ENCODE measurements at places on chromosomes 12 and 14.
A peak's percentile ranks its signal among the peaks of the same experiment; 100 is the strongest.

DNA sequence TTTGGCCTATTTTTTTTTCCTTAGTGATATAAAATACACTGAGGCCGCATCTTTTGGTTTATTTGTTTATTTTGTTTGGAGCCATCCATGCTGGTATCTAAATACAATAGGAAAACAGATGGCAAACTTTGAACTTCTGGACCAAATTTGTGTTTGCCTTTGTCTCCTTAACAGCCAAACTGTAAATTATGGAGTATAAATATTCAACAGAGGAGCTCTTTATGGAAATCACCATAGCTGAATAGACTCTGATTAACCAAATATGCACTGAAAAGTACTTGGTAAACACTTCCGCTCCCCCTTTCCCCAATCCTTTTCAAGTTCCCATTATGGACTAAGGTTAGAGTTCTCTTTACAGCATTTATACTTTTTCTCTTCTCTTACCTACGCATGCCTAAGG, 80.5 kb downstream of the TESC start:
- no peak for DNase-seq

GRCh38 chr12:52084491-52085231, 5.2 kb downstream of the SMIM41 start:
- DNase-seq: no peak

GRCh38 chr14:101584055-101584859, 23.0 kb downstream of the DIO3 start:
- DNase-seq: peak; percentile 82

DNA sequence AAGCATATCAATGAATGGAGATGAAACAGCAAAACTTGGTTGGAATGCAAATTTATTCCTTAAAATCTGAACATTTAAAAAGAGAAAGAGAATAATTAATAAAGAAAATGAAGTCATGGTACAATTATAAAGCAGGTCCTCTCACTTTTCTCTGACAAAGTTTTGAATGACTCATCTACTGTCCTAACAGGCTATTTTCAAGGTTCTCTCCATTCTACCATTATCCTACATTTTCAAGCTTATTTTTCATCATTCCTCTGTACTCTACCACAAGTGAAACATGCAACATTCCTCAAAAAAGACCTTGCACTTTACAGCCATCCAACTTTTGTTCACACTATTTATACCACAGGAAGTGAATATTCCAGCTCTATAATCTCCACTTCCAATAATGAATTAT, 36.9 kb upstream of the AP4S1 start:
- no peak for DNase-seq

DNA sequence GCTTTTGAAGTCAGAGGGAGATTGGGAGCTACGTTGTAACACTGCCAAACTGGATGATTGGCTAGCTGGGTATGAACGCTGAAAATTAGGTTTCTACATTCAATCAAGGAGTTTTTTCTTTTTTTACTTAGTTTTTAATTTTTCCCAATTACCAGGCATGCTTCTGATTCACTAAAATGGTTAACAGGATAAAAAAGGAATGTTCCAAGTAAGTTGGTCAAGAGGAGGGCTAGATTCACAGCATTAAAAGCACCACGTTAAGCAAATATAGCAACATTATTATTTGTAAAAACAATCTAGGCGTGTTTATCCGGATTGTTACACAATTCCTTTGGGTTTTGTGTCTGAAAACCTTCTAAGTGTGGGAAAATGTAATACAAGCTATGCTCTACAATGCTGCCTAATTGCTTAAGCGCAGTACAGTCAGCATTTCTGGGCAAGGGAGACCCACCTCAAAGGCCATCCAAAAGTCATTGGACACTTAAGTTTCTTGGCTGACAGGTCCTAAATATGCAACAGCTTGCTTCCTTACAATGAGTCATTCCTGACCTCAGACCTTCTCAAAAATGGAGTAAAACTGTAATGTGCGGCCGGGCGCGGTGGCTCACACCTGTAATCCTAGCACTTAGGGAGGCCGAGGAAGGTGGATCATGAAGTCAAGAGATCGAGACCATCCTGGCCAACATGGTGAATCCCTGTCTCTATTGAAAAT, 1.2 kb downstream of the RPLP0 start:
- DNase-seq: no peak

DNA sequence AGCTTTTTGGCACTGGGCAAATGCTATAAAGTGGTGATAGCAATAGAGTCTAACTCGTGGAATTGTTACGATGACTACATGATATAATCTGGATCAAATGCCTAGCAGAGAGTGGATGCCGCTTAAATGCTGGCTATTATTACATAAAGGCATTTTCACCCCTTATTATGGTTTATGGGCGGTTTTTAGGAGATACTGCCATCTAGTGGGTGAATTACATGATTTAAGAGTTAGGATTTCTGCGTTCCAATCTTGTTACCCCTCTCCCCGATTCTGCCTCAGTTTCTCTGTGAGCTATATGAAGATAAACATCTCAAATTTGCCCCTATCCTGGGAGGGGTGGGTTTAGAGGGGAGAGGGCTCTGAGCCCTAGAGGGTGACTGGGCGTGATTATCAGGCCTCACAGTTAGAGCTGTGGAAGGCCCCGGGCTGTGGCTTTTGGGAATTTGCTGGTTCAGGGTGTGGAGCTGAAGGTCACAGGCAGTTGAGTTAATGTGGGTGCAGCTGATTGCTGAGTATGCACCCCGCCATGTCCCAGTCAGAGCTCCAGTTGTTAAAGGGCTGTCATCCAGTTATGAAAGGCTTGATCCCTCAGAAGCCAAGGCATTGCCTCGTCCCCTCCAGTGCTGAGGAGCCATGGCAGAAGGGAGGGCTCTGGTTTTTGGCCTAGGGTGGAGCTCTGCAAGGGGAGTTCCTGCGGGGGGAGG, 14.4 kb downstream of the CLSTN3 start:
- no peak for DNase-seq

DNA sequence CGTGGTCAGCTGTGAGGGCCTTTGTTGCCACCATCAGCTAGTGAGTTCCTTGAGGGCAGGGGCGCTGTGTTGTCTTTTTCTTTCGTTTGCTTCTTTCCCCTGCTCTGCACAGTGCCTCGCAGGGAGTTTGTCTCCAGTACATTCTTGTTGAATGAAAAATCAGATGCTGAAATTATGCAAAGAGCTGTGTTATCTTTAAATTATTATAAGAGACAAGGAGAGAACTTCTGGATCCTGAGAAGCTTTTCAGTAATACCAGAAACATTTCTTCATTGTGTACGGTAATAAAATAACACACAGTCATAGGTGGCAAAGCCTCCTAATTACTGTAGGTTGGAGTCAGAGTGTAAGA, 14.9 kb downstream of the EML1 start:
- DNase-seq: no peak

- DNase-seq: no peak
Measured at GRCh38 chr12:46221255-46222128, 47.4 kb downstream of the SLC38A1 start.

All from left hindlimb (tissue), 1 donor.